ENCODE measurements at places on chromosomes 3 and 15. TPM values are rescaled to one million over a fixed set of nuclear protein-coding genes. Genes with fewer than 3 reads are reported as not detected.

Gene WNT7A
- under 0.01 TPM for total RNA-seq

Gene IQCH
- 3.3 TPM for total RNA-seq

Gene ADGRG7
- total RNA-seq = not detected

Gene NXPE3
- 22.8 TPM for total RNA-seq

Gene DCLK3
- total RNA-seq = under 0.01 TPM

Gene TUSC2
- 16.5 TPM for total RNA-seq

Gene C3orf85
- not detected for total RNA-seq

Gene CTDSPL
- total RNA-seq = 22.2 TPM

Gene EPHB3
- total RNA-seq = 7.0 TPM

Gene IQGAP1
- total RNA-seq = 149 TPM

Gene STRA6
- 8.5 TPM for total RNA-seq

Gene FBXL2
- 9.8 TPM for total RNA-seq

Gene GAP43
- total RNA-seq = 0.14 TPM

Gene SUSD5
- total RNA-seq = 3.6 TPM

Gene GOLGA8N
- total RNA-seq = 4.4 TPM

Gene GOLGA8H
- 0.14 TPM for total RNA-seq

Gene GOLGA6L7
- not detected for total RNA-seq

Gene TMEM40
- not detected for total RNA-seq

Gene C15orf62
- not detected for total RNA-seq

Gene PROK2
- total RNA-seq = not detected

Gene GPR27
- not detected for total RNA-seq

Gene LDHAL6B
- total RNA-seq = not detected

Gene ZPLD1
- total RNA-seq = 0.28 TPM

Gene FAM107A
- total RNA-seq = under 0.01 TPM

Gene VWA5B2
- not detected for total RNA-seq

Gene KBTBD8
- 2.4 TPM for total RNA-seq

Gene BNC1
- 7.3 TPM for total RNA-seq

Gene CPA3
- total RNA-seq = not detected

Gene NANOGP8
- not detected for total RNA-seq

Gene MEX3B
- total RNA-seq = 6.1 TPM

Gene RHOV
- under 0.01 TPM for total RNA-seq

Gene GPR87
- not detected for total RNA-seq

Gene CELSR3
- total RNA-seq = 1.00 TPM

Gene ILDR1
- total RNA-seq = not detected

Gene PTX3
- total RNA-seq = 679 TPM

Gene EIF4E3
- 1.1 TPM for total RNA-seq

Gene LRRC15
- total RNA-seq = 0.55 TPM

Gene SLC27A2
- 0.92 TPM for total RNA-seq

Gene FGD5
- total RNA-seq = 0.14 TPM

Gene GPR62
- total RNA-seq = 0.09 TPM

Gene ASB7
- total RNA-seq = 14.4 TPM

Gene COL8A1
- total RNA-seq = 185 TPM

Gene ANP32A
- 24.6 TPM for total RNA-seq

Gene SETD5
- total RNA-seq = 38.9 TPM
